PC-9 (cell line): ENCODE measurements at places on chromosomes 11 and 22.
A peak's percentile ranks its signal among the peaks of the same experiment; 100 is the strongest.

DNA sequence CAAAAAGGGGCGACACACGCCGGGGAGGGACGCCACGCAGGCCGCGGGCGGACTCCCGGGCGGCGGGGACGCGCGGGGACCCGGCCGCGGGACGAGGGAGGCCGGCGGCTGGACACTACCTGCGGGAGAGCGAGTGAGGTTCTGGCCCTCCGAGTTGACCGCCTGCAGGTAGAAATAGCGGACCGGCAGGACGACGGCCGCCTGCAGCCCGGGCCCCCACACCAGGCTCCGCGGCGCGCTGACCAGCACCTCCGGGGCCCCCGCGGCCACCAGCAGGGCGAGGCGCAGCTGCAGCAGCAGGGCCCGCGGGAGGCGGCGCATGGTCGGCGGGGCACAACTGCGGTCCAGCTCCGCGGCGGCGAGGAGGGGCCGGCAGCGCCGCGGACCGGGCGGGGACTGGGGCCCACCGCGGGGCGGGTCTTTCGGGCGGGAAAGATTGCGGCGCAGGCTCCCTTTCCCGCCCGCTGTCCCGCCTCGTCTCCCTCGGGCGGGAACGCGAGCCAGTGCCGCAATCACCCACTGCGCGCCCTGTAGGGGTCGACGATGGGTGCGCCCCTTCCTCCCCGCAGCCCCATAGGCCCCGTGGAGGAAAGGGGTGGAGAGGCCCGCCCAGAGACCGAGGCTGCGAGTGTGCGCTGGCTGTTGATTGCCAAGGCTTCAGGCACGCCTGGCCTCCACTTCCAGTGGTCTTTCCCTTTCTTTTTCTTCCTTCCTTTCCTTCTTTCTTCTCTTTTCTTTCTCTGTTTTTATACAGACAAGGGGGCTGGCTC, at the start of gene POGLUT3:
Gene POGLUT3, minus strand, starts transcription at position 339 of the 770 bp plus-strand sequence. Its CDS starts 18 bp downstream, at position 321.
- H3K27ac ChIP-seq, result peak within 1 kb of the TSS; percentile 87
- H3K4me1 ChIP-seq, result peaks cover 24% of the 10 kb centered on the region
- no peaks in the 10 kb centered on the region for H3K27me3 ChIP-seq
- H3K36me3 ChIP-seq, result no peaks in the 10 kb centered on the region
- DNase-seq, result no peak

- H3K4me1 ChIP-seq, result peaks cover 6% of the 10 kb centered on the region
- H3K4me3 ChIP-seq, result no peak overlapping the region
- no peaks in the 10 kb centered on the region for H3K36me3 ChIP-seq
- DNase-seq, result no peak
- no peaks in the 10 kb centered on the region for H3K27me3 ChIP-seq
These were observed 6.8 kb upstream of the OMP start for GRCh38 chr11:77095551-77096490.

DNA sequence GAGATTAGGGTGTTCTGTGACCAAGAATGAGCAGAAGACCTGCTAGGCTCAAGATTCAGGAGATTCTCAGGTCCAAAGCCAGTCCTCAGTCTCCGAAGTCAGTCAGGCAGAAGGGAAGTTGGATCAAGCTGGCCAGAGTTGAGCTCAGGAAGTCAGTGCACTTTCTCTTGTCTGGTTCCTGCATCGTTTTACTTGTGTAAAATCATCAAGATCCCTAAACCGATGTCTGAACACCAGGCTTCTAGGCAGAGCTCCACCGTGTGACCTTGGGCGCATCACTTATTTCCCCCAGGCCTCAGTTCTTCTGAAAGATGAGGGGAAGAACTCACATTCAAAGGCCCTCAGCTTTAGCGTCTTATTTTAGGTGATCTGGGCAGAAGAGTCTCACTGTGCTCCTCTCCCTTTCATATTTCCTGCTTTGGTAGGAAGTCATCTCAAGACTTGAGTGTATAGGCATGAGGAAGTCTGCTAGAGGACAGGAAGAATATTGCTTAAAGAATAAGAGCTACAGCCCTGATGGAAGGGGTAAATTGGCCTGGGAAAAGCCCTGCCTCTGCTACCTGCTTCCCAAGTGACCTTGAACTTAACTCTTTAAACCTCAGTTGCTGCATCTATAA, 20.2 kb downstream of the NF2 start:
- H3K27ac ChIP-seq, result peak overlapping the region; percentile 87
- H3K4me3 ChIP-seq, result no peak overlapping the region
- no peaks in the 10 kb centered on the region for H3K36me3 ChIP-seq
- DNase-seq, result no peak
- H3K4me1 ChIP-seq, result peaks cover 91% of the 10 kb centered on the region

GRCh38 chr11:120061761-120062560, 76.0 kb downstream of the TRIM29 start:
- H3K36me3 ChIP-seq, result no peaks in the 10 kb centered on the region
- peaks cover 97% of the 10 kb centered on the region for H3K27me3 ChIP-seq
- DNase-seq, result no peak
- no peak overlapping the region for H3K4me3 ChIP-seq
- H3K4me1 ChIP-seq, result no peaks in the 10 kb centered on the region
- H3K27ac ChIP-seq, result no peak overlapping the region

GRCh38 chr11:416051-416756, 1.4 kb upstream of the SIGIRR start:
- no peak for DNase-seq
- no peaks in the 10 kb centered on the region for H3K36me3 ChIP-seq
- no peak overlapping the region for H3K27ac ChIP-seq
- H3K4me3 ChIP-seq, result peak overlapping the region; percentile 81
